Gastroesophageal sphincter (tissue), 4 donors: ENCODE measurements at places on chromosomes 2 and 18. TPM values are rescaled to one million over a fixed set of nuclear protein-coding genes. Genes with fewer than 3 reads are reported as not detected.

- no peak for ATAC-seq
Observed at GRCh38 chr2:86022661-86023365, 82.9 kb downstream of the POLR1A start.

DNA sequence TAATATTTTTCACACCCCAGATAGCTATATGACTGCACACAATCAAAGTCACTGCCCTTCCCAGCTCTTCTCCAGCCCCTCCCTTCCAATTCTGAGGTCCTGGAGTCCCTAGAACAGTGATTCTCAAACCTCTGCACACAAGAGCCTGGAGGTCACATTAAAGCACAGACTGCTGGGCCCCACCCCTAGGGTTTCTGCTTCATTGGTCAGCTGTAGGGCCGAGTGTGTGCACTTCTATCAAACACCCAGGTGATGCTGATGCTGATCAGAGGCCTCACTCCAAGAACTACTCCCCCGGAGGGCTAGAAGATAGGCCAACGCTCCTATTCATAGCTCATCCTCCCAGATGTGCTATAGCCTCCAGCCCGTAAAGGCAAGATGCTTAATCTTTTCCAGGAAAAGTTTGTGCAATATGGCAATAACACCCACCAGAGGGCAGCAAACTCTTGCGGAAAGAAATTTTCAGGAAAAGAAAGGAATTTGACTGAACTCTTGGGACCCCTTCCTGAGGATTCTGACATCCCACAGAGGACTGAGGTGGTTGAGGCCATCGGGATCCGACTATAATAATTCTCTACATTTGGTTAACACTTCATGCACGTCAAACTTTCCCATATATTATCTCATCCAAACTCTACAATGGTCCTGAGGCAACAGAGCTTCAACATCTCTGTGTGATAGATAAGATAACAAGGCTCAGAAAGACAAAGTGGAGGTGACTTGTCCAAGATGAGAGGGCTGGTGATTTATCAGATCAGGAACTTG is 194.2 kb upstream of the PKDCC start:
- peak; percentile 42 for ATAC-seq

- peak; percentile 73 for ATAC-seq
Observed at GRCh38 chr2:227415538-227416424, 28.0 kb upstream of the SCYGR1 start.

- ATAC-seq, result no peak
Observed at GRCh38 chr18:23415515-23415914, 37.6 kb upstream of the RIOK3 start.

DNA sequence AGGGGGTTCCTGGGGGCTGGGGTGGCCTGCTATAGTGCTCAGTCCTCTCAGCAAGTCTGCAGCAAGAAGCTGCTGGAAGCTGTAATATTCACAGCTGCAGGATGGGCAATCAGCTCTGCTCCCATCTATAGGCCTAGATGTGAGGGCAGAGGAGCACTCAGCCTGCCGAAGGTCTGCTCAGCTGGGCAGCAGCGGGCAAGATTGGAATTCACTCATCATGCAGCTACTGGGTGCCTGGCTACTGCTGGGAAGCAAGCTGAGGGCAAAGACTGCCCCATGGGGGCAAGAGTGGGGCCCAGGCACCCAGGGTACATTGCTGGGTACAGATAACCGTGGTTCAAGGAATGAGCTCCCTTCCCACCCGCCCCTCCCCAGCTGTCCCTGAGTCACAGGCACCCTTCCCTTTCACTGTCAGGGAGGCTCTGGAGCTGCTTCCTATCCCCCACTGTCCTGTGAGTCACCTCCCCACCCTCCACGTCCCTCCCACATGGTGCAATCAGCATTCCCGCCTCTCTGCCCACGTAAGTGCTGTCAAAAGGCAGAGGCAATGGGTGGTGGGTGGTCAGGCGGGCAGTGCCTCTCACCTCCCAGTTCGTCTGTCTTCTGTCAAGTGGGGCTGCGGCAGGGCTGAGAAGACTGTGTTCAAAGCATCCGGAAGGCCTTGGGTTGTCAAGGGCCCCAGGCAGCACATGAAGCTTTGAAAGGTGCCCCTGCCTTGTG is 169.2 kb downstream of the TRIM43 start:
- no peak for ATAC-seq

- no peak for ATAC-seq
Observed at GRCh38 chr2:203535784-203536585, 884 bp upstream of the RAPH1 start.

DNA sequence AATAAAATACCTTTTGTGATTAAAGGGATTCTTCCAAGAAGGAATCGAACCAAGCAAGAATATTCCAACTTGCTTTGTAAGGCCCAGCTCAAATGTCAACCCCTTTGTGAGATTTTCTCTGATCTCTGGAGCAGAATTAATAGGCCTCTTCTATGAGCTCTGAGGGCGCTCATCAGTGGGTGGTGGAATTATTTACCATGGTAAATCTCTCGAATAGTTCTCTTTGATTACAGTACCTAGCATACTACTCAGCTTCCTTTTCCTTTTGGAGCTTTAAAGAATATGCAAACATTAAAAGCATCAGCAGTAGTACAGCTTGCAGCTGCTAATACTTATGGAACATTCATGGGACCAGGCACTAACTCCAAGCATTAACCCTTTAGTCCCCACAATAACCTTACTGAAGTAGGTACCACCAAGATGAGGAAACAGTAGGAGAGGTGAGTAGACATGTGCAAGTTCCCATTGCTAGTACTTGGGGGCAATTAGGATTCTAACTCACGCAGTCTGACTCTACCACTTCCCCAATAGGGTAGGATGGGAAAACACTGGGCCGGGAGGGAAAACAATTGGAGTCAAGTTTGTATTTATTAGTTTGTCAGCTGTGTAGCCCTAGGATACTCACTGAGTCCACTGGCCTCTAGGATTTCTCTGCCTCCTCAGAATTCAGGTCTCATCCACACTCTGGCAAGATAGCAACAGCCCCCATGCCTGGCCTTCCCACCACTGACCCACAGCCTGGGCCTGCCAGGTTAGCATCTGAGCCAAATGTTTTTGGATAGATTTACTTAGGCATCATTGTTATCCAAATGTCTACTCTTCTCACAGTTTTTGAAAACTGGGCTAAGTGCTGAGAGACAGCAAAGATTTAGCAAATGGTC is 21.7 kb downstream of the ADD2 start:
- no peak for ATAC-seq

DNA sequence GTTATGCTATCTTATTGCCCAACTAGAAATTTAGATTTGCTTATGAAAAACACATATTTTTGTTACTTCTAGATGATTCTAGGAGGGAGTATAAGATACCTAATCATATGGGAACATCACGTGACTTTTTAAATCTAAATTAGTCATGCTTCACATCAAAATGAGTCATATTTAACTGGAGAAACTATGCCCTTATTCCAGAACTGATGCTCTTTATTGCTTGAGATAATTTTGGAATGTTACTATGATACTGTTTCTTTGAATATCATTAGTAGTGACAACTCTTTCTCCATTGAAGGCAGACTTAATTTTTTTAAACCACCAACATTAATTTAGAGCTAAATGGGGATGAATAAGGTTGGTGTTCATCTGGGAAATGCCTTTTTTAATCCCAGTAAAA is 19.9 kb upstream of the ELAC1 start:
- ATAC-seq, result no peak

DNA sequence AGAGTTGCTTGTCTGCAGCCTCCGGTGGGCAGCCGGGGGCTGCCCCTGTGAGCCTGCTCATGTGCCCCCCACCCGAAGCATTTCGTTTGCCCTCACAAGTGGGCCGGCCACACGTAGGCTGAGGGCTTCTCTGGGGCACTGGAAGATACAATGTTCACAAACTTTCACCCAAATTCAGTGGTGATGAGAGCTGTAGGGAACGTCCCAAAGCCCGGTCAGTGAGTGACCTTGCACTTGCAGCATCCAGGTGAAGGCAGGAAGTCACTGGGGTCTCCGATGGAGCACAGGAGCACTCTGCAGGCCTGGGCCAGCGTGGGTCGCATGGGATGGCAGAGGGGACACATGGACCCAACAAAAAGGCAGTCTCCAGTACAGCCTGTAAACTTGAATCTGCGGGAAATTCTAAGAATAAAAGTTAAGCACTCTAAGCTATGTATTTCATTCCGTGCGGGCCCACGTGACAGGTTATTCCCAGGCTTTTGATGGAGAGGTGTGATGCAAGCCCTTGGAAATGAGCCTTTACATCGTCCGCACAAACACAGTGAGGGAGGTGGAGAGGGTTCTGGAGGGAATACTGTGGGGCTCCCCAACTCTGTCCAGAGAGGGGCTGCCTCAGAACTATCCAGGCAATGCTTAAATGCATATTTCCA is 42.5 kb downstream of the CNGA3 start:
- no peak for ATAC-seq

GRCh38 chr2:69210385-69210784 is 176.6 kb downstream of the GFPT1 start:
- no peak for ATAC-seq

DNA sequence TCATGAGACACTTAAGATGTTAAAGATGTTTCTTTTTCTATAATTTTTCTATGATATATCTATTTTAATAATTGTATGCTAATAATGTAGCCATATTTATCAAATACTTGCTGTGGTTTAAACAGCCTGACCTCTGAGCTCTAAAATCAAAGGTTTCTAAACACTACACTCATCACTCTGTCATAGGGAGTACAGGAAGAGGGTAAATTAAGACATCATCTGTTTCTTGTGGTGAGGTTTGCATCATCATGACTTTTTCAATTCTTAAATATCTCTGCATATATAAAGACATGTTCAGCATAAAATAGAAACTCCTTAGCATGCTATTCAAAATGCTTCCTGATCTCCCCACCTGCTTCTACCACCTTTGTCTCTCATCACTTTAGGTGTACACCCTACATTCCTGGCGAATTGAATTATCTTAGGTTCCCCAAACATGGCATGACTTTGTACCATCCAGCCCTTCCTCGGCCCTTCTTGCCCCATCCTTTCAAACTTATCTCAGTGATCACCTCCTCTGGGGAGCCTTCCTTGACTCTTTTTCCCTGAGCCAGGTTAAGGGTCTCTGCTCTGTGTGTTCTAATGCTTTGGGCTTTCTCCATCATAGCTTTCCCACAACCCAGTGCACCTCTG is 105.3 kb upstream of the TTN start:
- ATAC-seq, result no peak

- ATAC-seq, result no peak
Observed at GRCh38 chr2:235004329-235004903, 52.6 kb downstream of the SH3BP4 start.

- ATAC-seq, result no peak
Observed at GRCh38 chr2:240553956-240554480, 3.8 kb downstream of the ANKMY1 start.

GRCh38 chr2:196266855-196267254 is 95.5 kb upstream of the STK17B start:
- no peak for ATAC-seq

GRCh38 chr2:20052861-20053281 is 1.4 kb upstream of the LAPTM4A start:
- no peak for ATAC-seq

- ATAC-seq, result no peak
Observed at GRCh38 chr2:15471606-15472005, 89.5 kb downstream of the NBAS start.

DNA sequence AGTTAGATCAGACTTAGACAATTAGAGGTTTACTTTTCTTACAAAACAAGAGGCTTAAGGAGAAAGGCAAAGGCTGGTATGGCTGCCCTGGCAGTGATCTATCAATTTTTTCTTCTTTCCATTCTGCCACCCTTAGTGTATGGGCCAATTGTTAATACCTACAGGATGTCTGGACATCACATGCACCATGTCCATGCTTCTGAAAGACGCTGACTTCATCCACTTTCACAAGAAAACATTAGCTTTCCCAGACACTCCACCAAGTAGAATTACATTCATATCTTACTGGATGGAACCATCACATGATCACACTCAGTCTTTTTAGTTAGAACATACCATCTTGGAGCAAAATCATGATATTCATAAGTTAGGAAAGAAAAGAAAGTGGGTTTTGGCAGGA is 120.9 kb downstream of the ARHGAP28 start:
- no peak for ATAC-seq

DNA sequence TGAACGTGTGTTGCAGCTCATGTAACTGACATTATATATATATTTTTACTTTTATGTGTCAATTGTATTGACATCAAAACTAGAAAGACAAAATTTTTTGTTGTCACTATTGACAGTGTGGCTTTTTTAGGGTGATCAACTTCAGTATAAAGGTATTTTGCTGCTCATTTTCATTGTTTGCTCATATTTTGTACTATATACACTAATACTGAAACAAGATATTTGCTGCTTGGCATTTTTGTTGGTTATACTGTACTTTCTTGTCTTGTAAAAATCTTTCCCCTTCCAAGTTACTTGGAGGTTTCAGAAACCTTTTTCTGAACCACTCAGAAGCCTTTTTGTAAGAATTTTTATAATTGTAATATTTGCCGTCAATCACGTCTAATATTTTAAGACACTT is 16.5 kb downstream of the AFTPH start:
- no peak for ATAC-seq

GRCh38 chr2:27428978-27429541 is 629 bp downstream of the NRBP1 start:
- ATAC-seq, result peak; percentile 92

- no peak for ATAC-seq
Observed at GRCh38 chr18:2406544-2406943, 164.8 kb downstream of the METTL4 start.

- peak; percentile 34 for ATAC-seq
Observed at GRCh38 chr2:37656512-37657423, 14.7 kb downstream of the CDC42EP3 start.

DNA sequence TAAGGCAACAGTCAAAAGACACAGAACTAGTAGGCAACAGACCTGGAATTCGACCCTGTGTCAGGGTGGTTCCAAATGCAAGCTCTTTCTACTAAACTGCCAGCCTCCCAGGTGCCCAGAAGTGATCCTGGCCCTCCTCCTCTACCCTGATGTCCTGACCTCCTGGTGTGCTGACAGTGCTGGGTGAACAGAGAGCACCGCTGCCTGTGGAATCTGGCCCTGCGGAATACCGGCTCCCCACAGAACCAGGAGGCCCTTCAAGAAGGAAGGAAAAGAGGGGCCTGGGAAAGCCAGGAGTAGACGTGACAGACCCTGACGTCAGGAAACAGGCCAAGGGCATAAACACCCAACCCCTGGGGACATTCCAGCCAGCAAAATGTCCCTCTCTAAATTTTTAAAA is 120.3 kb downstream of the NOL10 start:
- no peak for ATAC-seq

Gene ITPRIPL1
- total RNA-seq, result 1.0 TPM

Gene KRTCAP3
- 1.1 TPM for total RNA-seq

Gene CHCHD5
- total RNA-seq, result 16.9 TPM

Gene HOXD9
- total RNA-seq, result 2.9 TPM

Gene ALK
- 1.1 TPM for total RNA-seq

Gene KATNAL2
- 0.89 TPM for total RNA-seq

Gene CYP1B1
- total RNA-seq, result 34.1 TPM

Gene ABCB11
- total RNA-seq, result 0.13 TPM

Gene ANKRD30BL
- total RNA-seq, result not detected
